ENCODE measurements at places on chromosomes 3 and 15. TPM values are rescaled to one million over a fixed set of nuclear protein-coding genes. Genes with fewer than 3 reads are reported as not detected.

DNA sequence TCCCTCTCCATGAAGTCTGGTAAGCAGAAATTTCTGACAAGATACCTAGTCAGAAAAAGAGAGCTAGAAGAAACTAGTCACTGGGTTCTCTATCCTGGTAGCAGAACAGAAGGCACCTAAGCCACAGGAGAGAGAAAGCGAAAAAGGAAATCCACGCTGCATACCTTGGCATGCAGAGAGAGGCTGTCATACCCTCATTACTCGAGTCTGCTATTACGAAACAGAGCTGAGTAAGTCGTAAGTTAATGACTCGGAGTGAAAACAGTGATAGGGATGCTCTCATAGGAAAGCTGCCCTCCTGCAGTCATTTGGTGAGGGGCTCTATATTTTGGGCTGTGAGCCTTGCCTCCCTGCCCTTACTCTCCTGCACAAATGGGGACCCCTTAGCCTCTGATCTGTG, 16.2 kb downstream of the CLRN1 start:
- DNase-seq = peak; percentile 14

DNA sequence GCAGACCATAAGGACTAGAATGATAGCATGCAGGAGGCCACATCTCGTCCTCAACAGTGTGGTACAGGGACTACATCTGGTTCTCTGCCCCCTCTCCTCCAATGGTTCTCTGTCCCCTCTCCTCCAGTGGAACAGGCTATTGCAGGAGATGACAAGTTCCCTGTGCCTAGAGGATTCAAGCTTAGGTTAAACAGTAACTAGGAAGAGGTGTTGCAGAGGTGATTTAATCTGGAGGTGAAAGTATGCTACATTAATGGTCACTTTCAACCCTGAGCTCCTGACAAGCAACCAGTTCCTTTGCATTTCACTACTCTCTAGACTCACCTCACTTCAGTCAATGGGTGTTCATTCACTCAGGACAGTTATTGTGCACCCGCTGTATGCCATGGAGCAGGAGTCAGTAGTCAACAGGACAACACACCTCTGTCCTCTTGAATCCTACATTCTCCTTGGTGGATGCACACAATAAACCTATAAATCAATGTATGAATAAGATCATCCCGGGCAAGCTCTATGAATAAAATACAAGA, 16.0 kb downstream of the SPATA12 start:
- no peak for DNase-seq

- DNase-seq = no peak
Observed at GRCh38 chr3:37953226-37953625, 37.4 kb upstream of the VILL start.

- peak; percentile 59 for DNase-seq
Observed at GRCh38 chr3:11477407-11477911, 166.3 kb downstream of the VGLL4 start.

DNA sequence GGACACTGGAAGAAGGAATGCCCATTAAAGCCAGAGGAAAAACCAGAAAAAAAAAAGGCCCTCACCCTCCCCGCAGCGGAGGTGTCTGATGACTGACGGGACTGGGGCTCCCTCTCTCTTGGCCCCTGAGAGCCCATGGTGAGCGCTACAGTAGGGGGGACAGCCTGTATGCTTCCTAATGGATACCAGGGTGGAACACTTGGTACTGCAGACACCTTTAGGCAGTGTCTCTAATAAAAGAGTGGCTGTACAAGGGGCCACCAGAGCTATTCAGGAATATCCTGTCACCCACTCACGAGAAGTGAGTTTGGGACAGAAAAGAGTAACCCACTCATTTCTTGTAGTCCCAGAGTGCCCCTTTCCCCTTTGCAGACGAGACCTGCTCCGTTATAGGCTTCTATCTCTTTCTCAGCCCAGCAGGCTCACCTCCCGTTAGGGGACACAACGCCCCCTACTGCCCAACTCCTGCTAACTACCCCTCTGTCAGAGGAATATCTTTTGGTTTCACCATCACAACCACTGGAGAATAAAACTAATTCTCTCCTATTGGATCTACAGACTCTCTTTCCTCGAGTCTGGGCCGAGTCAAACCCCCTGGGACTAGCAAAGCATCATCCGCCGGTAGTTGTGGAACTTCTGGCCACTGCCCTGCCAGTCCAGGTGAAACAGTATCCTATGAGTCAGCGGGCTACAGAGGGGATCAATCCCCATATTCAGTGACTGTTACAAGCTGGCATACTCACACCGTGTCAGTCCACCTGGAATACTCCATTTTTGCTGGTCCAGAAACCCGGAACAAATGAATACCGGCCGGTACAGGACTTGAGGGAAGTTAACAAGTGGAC, 40.8 kb downstream of the ZBTB11 start:
- peak; percentile 42 for DNase-seq

GRCh38 chr3:134376385-134376765, 2.1 kb upstream of the AMOTL2 start:
- DNase-seq = no peak

- DNase-seq = peak; percentile 95
Observed at GRCh38 chr15:39624806-39625205, 43.9 kb downstream of the THBS1 start.

- no peak for DNase-seq
Observed at GRCh38 chr3:95311272-95311671, 1248.4 kb downstream of the NSUN3 start.

DNA sequence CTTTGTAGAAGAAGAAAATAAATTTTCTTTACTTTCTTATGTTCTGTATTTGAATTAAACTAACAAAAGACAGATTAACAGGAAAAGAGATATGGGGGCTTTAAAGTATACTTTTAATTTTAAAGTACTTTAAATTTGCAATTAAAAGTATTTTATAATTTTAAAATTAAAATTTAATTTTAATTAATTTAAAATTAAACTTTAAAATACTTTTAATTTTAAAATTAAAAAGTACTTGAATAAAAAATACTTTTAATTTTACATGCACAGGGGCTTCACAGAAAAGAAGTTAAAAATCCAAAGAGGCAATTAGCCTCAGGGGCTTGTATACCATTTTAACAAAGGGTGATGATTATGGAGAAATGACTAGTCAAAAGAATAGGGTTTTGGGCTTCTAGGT, 420.5 kb upstream of the TGFBR2 start:
- no peak for DNase-seq

- DNase-seq = peak; percentile 64
Observed at GRCh38 chr3:192130534-192131132, 596.7 kb downstream of the FGF12 start.

- DNase-seq = no peak
Observed at GRCh38 chr3:71491154-71491752, 92.3 kb downstream of the FOXP1 start.

GRCh38 chr3:124360563-124360962, 368.6 kb upstream of the ROPN1 start:
- DNase-seq = no peak

- peak; percentile 92 for DNase-seq
Observed at GRCh38 chr15:56040081-56041035, 46.9 kb upstream of the NEDD4 start.

DNA sequence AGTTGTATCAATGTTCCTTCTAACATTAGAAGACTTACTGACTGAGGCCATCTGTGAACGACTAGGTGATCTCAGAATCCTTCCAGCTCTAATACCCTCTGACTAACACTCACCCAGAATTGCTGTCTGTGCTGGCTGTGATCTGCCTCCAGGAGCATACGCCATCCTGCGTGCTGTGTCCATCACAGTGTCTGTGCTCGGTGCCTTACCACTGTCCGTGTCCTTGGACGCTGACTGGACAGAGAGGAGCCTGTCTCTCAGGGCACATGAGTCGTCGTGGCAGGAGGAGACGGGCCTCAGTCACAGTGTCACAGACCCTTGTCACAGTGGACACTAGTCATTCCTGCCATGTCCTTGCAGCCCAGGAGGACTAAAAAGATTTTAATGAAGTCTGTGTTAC, 83.1 kb downstream of the LMLN start:
- DNase-seq = no peak

- DNase-seq = peak; percentile 27
Observed at GRCh38 chr3:41075975-41076374, 123.3 kb upstream of the CTNNB1 start.

DNA sequence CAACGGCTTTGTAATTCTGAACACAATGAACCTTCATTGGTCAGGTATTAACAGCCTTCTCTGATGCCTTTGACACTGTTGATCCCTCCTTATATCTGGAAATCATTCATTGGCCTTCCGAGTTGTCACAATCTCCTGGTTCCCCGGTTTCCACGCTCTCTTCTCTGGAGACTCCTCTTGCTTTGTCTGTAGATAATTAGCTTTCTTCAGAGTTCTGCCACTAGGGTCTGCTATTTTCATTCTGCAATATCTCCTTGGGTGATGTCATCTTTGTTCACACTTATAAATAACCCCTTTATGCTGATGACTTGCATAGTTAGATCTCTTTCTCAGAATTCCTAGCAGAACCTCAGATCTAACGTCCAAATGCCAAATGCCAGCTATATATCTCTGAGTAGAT, 583.8 kb upstream of the ZNF717 start:
- no peak for DNase-seq

DNA sequence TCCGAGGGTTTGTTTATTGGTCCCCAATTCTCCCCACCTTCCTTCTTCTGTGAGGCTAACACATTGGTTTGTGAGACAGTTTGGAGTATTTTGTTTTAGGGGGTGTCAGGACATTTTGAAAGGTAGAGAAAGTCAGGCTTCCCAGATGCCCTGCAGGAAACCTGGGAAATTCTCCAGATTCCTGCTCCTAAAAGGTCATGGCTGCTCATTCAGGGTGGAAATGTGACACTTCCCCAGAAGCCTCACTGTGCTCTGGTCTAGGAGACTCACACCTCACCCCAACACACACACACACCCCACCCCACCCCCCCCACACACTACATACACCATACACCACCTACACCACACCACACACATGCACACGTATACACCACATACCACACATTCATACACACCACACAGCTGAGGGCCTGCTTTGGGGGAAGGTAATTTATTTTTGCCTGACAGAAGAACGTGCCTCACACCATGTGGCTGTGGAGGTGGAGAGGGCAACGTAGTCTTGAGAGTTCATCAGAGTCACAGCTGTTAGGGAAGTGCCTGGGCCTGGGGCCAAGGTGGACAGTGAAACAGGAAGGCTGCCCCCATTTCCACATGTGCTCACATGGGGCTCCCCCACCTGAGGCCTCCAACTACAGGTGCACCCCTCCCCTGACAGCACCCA, 40.4 kb upstream of the LIMD1 start:
- DNase-seq = peak; percentile 94

DNA sequence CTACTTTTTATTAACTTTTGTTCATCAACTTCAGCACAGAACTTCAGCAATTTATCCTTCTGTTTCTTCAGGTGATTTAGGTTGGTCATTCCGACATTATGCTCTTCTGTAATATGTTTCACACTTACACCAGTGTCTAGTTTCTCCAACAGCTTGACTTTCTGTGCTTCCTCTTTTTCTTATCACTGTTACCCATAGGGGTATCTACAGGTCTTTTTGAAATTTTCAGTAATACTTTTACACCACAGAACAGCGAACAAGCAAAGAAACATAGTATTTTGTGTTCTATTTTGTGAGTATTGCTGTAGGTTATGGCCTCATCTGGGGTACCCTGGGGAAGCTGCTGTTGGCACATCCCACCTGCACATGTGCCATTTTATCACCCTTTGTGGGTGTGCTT, 260.7 kb downstream of the NSUN3 start:
- no peak for DNase-seq

- no peak for DNase-seq
Observed at GRCh38 chr15:23387621-23388190, 33.2 kb downstream of the GOLGA8S start.

DNA sequence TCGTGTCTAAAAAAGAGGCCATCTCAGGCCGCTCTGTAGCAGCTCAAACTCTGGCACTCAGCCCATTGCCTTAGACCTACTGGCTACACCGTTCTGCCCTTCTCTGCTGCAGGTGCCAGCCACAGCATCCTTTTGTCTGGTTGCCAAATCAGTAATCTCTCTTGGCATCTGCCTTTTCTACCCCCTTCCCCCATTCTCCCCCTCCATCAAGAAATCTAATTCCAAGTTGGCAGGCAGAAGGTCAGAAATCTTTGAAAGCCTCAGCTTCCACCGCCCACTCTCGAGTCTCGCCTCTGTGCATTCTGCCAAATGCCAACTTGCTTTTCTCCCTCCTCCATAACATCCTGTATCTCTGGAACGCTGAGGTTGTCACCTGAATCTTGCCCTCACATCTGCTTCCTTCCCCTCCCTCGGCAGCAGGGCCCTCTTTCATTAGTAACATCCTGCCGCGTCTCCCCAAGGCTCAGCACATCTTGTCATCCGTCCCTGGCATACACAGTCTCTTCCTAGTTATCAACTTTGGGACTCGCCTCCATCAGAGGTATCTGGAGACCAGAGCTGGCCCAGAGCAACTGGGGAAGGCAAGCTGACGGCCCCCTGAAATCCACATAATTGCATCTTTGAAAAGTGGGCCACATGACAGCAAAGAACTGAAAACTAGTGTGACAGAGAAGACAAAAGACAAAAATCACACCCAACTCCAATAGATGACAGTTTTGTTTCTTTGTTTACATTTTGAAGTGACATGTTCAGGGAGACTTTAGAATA, 312.0 kb upstream of the CCDC54 start:
- peak; percentile 27 for DNase-seq

- no peak for DNase-seq
Observed at GRCh38 chr15:31365655-31366127, 39.1 kb downstream of the KLF13 start.

GRCh38 chr3:122055215-122055614, at the start of gene CD86:
Gene CD86 (plus strand): TSS chr3:122055362. CDS start chr3:122055490, 128 bp downstream.
- DNase-seq = no peak

GRCh38 chr3:79326642-79327041, 441.2 kb downstream of the ROBO1 start:
- DNase-seq = no peak

DNA sequence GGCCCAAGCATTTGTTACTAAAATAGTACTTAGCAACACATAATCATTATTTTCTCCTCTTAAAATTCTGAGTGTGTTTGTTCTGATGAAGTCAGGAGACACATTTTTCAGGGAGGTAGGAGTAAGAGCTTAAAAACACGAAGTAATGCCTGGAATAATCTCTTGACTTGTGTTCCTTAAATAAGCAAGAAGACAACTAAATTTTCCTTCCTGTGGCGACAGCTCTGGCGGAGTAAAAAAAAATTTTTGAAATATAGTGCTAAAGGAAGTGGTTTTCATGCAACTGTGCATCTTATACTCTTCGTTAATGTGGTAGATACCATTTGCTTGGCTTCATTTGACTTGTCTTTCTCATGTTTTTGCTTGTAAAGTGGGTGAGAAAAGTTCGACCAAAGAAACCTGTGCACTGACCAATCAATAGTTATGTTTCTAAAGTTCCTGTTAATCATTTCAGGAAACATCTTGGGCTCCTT, 11.1 kb upstream of the MBNL1 start:
- no peak for DNase-seq

Gene PIF1
- total RNA-seq = 19.5 TPM

Gene RPUSD2
- total RNA-seq = 13.2 TPM

Gene GPR87
- not detected for total RNA-seq

Gene HCLS1
- total RNA-seq = 0.39 TPM

Gene TNNC1
- not detected for total RNA-seq

Gene KNG1
- total RNA-seq = not detected

Gene CEP97
- 29.8 TPM for total RNA-seq

Gene CHAC1
- 9.5 TPM for total RNA-seq

Gene SMCO1
- not detected for total RNA-seq

Gene TIMP4
- 0.10 TPM for total RNA-seq

Gene FBXW12
- not detected for total RNA-seq

Gene RARRES1
- 3.7 TPM for total RNA-seq

Gene EDC3
- total RNA-seq = 7.4 TPM

All from RPMI7951 (cell line).